ENCODE measurements at places on chromosomes 2 and 18.

GRCh38 chr18:66461344-66461743 is 142.5 kb downstream of the CDH19 start:
- DNase-seq = no peak

GRCh38 chr2:157747695-157748370 is 119.2 kb upstream of the ACVR1C start:
- DNase-seq = no peak

GRCh38 chr2:138522556-138522955 is 21.0 kb downstream of the SPOPL start:
- no peak for DNase-seq

- no peak for DNase-seq
Observed at GRCh38 chr2:198161151-198161550, 356.8 kb downstream of the PLCL1 start.

DNA sequence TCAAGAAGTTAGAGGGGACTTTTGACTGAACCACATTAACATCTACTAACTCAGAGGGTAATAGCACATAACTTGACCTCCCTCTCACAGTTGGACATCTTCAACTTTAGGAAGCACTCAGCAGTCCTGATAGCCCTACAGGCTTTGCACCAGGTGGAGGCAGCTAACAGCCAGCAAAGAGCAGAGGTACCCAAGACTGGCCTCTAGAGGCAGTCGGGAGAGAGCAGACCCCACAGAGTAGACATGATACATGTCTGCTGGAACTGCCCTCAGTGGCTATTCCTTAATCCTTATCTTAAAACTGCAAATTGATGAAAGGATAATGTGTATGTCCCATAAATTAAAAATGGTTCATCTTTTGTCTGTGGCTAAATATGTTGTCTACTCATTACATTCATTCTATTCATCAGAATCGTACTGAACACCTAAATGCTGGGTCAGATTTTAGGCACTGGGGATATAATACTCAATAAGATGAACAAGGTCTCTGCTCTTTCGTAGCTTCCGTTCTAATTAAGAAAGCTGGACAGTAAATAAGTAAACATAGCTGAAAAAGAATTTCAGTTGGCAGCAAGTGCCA is 49.8 kb downstream of the CAB39 start:
- DNase-seq = no peak

- DNase-seq = no peak
Observed at GRCh38 chr18:7322817-7323485, 92.1 kb downstream of the LRRC30 start.

- DNase-seq = no peak
Observed at GRCh38 chr2:130391058-130391871, 35.4 kb downstream of the PTPN18 start.

DNA sequence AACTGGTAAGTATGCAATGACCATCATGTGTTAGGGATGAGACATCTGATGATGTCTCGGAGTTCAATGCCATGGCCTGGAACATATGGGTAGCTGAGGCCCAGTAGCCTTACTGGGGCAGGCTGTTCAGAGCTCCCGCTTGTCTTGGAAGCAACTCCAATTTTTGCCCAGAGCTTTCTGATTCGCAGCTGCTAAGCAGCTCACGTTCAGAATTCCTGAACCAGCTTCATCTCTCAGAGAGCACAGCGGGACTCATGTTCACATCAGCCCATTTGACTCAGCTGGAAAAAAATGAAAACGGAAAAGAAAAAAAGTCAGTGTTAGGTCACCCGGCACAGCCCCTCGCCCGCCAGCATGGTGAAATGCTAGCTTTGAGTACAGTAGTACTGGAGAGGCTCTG is 16.8 kb upstream of the LRATD1 start:
- DNase-seq = no peak

DNA sequence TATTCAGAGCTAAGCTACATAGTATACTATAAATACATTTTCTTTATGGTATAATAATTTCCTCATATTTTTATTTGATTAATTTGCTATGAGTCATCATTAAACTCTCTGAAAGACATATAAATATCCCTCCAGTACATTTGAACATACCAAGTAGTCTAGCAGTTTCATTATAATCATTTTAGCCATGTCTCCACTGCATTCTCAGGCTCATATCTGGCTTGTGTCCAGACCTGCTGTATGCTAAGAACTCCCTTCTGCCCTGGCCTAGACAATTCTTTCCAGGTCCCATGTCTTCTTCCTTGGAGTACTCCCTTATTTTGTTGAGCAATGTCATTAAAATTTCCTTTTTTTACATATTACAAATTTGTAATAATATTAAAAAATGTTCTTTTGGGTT is 16.6 kb upstream of the DYNC1I2 start:
- no peak for DNase-seq

- DNase-seq = no peak
Observed at GRCh38 chr2:165155152-165155551, 48.7 kb downstream of the SCN3A start.

- no peak for DNase-seq
Observed at GRCh38 chr2:236284208-236284607, 20.0 kb upstream of the ASB18 start.

- no peak for DNase-seq
Observed at GRCh38 chr18:46675112-46675511, 18.1 kb upstream of the LOXHD1 start.

GRCh38 chr2:101745711-101746694 is 48.5 kb downstream of the MAP4K4 start:
- DNase-seq = no peak

- no peak for DNase-seq
Observed at GRCh38 chr2:157839162-157839801, 36.8 kb downstream of the ACVR1 start.

DNA sequence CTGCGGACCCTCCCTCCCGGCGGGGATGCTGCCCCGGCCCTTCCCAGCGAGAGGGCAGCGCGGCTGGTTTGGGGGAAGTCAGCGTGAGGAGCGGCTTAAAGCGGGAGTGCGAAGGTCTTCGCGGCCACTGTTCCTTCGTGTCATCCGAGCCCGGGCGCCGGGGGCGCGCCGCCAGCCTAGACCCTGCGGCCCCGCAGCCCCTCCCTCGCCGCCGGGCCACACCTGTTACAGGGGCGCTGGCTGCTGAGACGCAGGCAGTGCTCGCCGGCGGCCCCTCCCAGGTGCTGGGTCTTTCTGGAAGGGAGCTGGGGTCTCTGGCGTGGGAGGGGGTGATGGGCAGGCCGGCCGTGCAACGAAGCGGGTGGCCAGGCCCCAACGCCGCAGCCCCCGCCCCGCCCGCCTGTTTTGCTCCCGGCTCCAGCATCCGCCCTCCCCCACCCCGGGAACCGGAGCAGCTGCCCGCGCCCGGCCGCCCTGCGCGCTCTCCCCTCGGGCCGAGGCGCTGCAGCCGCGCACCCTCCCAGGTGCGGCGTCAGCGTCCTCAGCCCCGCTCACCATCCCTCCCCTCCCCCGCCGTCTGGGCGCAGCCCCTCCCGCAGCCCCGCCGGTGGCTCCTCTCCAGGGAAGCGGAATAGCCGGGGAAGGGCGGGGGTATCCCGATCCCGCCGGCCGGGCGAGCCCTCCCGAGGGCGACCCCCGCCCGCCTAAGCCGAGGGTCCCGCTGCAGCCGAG is 727 bp downstream of the KIF1A start:
- DNase-seq = no peak

DNA sequence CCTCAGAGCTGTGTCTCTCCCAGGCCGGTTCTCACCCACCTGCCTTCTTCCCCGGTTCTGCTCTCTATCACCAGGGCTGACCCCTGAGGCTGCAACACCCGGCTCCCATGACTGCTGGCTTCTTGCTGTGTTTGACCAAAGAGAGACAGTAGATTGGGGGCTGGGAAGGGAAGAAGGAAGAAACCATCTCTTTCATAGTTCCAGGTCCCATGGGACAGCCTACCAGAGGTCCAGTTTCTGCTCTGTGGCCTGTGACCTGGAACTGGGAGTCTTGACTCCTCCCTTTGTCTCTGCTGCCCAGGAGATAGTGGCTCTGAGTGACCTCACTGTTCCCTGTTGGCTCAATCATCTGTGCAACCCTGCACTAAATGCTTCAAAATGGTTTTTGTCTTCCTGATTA is 38.1 kb downstream of the ALPK2 start:
- no peak for DNase-seq

GRCh38 chr2:239467956-239468490 is 67.2 kb upstream of the HDAC4 start:
- DNase-seq = no peak

GRCh38 chr2:181183878-181184542 is 203.6 kb downstream of the UBE2E3 start:
- no peak for DNase-seq

DNA sequence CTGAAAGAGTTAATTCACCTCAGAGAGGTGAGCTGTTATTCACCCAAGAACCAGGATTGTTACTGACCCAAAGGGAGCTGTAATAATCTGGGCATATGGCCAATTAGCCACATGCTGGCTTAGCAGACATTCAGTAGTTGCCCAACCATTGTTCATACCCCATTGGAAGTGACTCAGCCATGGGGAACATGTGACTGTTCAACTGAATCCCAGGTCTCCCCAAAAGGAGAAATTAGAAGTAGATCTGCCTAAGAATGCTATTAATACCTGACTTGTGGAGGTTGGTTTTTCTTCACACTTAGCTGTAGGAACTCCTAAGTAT is 272.6 kb upstream of the UBE2E3 start:
- no peak for DNase-seq

Data from stimulated activated CD4-positive, alpha-beta T cell treated with anti-CD3 and anti-CD28 coated beads, Interleukin-15, amount 100 ng/mL, for 1 hour (primary cell).